NCI-H187 (cell line): ENCODE measurements at places on chromosomes 3 and 15.

GRCh38 chr15:58292751-58293175, 139.0 kb upstream of the LIPC start:
- DNase-seq, result no peak

- DNase-seq, result no peak
Measured at GRCh38 chr3:73546961-73547360, 77.8 kb downstream of the PDZRN3 start.

GRCh38 chr3:127484601-127485388, 105.7 kb downstream of the TPRA1 start:
- no peak for DNase-seq

- no peak for DNase-seq
Measured at GRCh38 chr3:192826214-192827006, 91.2 kb downstream of the MB21D2 start.

DNA sequence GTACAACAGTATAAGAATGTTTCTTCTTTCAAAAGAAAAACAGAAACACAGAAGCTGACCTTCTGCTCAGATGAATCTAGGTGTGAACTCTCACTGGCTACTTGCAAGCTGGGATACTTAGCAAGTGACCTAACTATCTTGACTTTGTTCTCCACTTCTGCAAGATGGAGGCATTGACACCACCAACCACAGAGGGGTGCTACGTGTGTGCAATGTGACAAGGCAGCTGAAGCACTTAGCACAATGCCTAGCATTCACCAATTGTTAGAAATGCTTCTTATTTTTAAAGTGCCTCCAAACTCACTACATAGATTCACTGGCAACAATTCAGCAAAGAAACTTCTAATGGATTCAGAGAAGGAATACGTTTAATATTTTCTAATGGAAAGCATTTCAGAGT, 331.4 kb upstream of the WNT5A start:
- DNase-seq, result no peak

DNA sequence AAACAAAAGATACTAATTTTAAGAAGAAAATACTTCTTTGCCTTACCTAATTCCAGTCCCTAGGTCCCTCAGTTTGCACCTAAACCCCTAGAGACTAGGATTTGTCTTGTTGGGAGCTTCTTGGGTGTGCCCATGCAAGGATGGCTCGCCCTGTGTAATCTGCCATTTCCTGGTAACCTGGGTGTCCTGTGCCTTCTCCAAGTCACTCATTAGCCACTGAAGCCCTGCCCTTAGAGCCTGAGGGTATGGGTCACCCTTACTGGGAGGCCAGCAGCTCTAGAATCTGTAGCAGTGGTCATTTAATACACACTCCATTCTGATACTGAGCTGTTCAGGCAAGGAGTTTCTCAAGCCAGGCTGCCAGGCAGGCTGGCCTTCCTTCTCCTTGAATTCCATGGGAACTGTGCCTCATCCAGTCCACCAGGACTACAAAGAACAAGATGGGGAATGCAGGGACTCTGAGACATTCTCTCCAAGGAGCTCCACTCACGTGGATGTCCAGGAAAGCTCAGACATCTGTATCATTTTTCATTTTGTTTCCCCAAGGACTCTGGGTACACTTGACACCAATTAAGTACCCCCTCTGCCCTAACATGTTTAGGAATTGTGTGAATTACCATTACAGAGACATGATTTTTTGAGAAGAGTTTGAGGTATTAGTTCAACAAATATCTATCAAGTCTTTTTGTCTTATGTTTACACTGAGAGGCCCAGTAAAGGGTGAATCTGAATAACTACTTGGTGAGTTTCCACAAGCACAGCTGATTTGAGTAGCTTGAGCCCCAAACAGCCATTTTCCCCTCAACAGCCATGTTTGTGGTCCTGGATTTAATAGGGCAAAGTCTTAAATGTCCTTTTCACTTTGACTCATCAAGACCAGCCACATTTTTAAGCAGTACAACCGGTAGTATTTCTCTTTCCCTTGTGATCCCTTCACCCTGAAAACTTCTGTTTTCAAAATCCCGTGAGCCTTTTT, 52.6 kb downstream of the ARNT2 start:
- DNase-seq, result no peak

- DNase-seq, result no peak
Measured at GRCh38 chr3:57160076-57160764, 4.9 kb downstream of the IL17RD start.

GRCh38 chr3:149401212-149401925, 23.9 kb upstream of the TM4SF1 start:
- DNase-seq, result no peak

DNA sequence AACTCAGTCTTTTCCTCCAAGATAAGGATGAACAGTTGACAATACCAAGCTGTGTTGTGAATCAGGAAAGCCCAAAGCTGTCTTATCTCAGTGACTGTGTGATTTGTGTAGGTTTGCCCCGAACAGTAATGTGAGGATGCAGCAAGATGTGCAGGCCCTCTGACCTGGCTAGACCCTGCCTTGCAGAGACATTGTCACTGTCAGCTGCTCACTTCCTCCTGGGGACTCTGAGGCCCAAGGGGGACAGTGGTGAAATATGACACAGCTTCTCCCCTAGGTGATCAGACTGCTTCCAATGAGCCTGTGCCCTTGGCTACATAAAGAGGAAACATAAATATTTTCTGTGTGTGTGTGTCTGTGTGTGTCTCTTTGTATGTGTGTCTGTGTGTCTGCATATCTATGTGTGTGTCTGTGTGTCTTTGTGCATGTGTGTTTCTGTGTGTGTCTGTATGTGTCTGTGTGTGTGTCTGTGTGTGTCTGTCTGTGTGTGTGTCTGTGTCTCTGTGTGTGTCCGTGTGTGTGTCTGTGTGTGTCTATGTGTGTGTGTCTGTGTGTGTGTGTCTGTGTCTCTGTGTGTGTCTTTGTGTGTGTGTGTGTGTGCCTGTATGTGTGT, 21.7 kb downstream of the LRRK1 start:
- no peak for DNase-seq
